ENCODE measurements at places on chromosomes 5 and 9. TPM values are rescaled to one million over a fixed set of nuclear protein-coding genes. Genes with fewer than 3 reads are reported as not detected.

The MYMK gene
- total RNA-seq, result not detected

The ZNF608 gene
- total RNA-seq, result 57.3 TPM

The PCDHB5 gene
- total RNA-seq, result 8.7 TPM

The PJA2 gene
- total RNA-seq, result 107 TPM

The WDR38 gene
- not detected for total RNA-seq

The SLC1A1 gene
- total RNA-seq, result 6.4 TPM

The CD14 gene
- 0.34 TPM for total RNA-seq

The ALDH1B1 gene
- total RNA-seq, result 124 TPM

The KLHL3 gene
- total RNA-seq, result 11.8 TPM

The COX7C gene
- total RNA-seq, result 459 TPM

The HMMR gene
- total RNA-seq, result 4.0 TPM

The KCNIP1 gene
- 0.45 TPM for total RNA-seq

The FCN1 gene
- total RNA-seq, result not detected

The SLC4A9 gene
- not detected for total RNA-seq

The GMCL2 gene
- not detected for total RNA-seq

The GGTA1 gene
- 0.18 TPM for total RNA-seq

The RABL6 gene
- 69.4 TPM for total RNA-seq

The IFNA2 gene
- not detected for total RNA-seq

The GDA gene
- not detected for total RNA-seq

The FUT7 gene
- not detected for total RNA-seq

The CBY3 gene
- total RNA-seq, result not detected

The BTNL3 gene
- not detected for total RNA-seq

GRCh38 chr5:131649161-131649560, 14.1 kb upstream of the RAPGEF6 start:
- peak; percentile 76 for DNase-seq

GRCh38 chr5:38556088-38556598, 303 bp downstream of the LIFR start:
- DNase-seq, result no peak

DNA sequence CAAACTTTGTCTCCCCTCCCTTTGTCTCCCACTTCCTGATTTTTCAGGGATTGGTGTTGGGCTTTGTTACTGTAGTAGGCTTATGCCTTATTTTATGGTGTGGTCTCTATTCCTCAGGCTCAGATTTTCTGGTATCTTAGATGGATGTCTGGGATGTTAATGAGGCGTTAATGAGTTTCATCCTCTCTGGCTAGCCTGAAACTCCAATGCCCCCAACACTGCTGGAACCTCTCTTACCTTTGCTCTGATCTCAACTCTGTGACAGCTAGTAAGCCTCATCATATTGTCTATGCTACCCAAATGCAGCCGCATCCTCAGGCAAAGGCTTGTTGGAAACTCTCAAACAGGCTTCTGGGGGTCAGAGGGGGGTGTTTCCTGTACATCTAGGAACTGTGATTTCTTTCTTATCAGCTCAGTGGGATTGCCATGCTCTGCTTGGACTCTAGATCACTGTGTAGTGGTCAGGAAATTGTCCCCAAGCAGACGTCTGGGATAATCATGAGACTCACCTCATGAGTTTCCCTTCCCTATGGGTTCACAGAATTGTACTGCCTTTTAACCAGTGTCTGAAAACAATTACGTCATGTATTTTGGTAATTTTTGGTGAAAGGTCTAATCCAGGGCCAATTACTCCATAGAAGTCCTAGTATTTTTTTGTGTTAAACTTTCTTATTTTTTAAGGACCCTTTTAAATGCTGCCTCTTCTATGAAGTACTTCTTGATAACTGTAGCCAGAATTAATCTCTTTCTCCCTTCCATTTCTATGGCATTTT, 88.8 kb upstream of the TRPC7 start:
- no peak for DNase-seq

DNA sequence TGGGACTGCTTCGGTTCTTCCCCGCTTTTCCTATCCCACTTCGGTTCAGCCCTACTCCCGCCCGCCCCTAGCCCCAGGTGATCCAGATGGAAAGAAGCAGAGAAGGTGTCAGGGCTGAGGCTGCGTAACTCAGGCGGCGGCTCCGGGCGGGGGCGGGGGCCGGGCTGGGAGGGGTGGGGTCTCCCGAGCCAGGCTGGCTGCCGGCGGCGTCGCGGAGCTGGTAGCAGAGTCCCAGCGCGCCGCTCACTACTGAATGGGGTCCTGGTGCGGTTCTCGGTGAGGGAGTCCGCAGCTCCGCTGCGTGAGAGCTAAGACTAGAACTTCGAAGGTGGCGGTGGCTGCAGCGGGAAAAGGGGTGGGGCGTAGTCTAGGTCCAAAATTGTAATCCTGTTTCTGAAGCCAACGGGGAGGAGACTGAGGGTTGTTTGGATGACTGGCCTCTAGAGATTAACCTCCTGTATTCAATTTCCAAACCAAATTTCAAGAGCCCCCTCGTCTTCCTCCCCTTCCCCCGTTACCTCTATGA, 1.4 kb downstream of the PRR16 start:
- DNase-seq, result peak; percentile 42

DNA sequence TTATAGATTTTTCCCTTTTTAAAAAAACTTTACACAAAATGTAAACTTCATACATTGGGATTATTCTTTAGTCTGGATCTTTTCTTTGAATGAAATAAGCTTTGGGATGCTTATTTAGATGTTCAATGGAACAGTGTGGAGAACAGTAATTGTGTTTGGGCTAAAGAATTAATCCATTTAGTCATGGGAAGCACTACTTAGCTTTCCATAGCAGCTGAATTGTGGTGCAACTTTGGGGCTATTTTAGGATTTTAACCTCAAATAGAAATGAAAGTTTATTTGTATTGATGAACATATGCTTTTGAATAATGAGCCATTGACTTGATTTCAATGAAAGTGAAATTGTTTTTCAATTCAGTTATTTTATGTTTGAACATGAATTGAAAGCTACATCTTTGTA, 72.4 kb downstream of the ZCCHC7 start:
- no peak for DNase-seq

GRCh38 chr9:136345281-136346156, 18.0 kb downstream of the DNLZ start:
- DNase-seq, result no peak

DNA sequence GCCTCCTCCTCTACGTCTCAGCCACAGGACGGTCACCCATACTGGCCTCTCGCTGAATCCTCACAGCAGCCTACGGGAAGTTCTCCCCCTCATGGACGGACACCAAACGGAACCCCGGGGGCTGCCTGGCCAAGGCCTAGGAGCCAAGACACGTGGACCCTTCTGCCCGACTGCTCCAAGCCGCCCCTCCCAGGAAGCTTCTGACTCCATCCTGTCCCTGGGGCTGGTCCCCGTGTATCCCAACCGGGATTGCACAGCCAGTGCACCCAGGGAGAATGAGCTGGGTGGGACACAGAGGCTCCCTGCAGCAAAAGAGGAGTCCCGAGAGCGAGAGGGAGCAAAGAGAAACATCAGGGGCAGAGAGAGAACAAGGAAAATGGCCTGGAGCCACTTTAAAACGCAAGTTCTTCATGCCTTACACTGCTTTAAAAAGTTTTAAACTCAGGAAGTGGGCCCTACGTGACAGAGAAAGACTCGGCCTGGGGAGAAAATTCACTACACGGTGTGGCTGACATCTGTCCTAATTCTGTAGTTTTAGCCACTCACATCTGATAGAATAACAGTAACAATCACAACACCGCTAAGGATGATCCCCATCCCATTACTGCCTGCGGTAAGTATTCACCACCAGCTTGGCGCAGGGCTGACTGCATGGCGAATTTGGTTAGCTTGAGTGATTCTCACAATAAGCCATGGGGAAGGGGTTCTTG, 3.0 kb downstream of the FAM78A start:
- no peak for DNase-seq

DNA sequence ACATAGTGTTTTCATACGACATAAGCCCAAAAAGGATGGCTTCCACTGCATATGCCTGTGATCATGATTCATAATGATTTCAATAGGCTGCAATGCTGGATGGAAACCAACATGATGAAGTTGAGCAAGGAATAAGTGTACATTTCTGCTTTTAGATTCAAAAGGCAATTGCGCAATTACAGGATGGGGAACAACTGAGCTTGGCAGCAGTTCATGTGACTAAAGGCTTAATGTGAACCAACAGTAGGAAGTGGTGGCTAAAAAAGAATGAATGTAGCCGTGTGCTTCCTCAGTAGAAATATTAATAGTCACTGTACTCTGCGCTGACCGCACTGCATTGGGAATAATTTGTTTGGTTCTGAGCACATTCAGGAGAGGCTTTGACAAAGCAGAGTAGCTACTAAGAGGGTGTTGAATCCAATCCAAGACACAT, 51.2 kb downstream of the SLC1A3 start:
- peak; percentile 100 for DNase-seq

GRCh38 chr9:130287736-130288135, 22.2 kb downstream of the HMCN2 start:
- no peak for DNase-seq

DNA sequence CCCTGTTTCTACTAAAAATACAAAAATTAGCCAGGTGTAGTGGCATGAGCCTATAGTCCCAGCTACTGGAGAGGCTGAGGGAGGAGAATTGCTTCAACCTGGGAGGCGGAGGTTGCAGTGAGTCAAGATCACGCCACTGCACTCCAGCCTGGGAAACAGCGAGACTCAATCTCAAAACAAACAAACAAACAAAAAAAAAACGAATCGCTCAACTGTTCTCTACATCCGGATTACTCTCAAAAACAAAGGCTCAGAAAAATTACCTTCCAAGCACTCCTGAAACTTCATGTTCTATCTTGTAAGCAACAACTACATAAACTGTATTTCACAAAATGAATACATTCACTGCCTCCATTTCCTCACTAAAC, 14.0 kb downstream of the UBAP2 start:
- no peak for DNase-seq

- DNase-seq, result peak; percentile 76
Measured at GRCh38 chr9:69672596-69673310, 582 bp upstream of the APBA1 start.

- no peak for DNase-seq
Measured at GRCh38 chr5:2699686-2700085, 51.8 kb downstream of the IRX2 start.

DNA sequence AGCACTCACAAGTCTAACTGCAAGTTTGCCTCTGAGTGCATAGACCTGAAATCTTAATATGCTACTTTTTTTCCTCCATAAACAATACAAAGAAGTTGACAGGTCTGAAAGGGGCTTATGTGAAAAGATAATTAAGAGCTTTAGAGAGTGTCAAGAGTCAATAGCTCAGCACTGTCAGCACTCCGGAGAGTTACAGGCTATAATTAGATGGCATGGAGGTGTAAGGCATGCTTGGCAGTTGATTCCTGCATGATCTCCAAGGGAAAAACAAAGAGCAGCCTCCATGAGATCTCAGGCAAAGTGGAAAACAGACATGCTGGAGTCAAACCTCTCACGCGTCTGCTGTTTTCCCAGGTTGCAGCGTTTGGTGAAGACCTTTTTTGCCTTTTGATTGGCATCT, 468.7 kb downstream of the TLE4 start:
- DNase-seq, result no peak

DNA sequence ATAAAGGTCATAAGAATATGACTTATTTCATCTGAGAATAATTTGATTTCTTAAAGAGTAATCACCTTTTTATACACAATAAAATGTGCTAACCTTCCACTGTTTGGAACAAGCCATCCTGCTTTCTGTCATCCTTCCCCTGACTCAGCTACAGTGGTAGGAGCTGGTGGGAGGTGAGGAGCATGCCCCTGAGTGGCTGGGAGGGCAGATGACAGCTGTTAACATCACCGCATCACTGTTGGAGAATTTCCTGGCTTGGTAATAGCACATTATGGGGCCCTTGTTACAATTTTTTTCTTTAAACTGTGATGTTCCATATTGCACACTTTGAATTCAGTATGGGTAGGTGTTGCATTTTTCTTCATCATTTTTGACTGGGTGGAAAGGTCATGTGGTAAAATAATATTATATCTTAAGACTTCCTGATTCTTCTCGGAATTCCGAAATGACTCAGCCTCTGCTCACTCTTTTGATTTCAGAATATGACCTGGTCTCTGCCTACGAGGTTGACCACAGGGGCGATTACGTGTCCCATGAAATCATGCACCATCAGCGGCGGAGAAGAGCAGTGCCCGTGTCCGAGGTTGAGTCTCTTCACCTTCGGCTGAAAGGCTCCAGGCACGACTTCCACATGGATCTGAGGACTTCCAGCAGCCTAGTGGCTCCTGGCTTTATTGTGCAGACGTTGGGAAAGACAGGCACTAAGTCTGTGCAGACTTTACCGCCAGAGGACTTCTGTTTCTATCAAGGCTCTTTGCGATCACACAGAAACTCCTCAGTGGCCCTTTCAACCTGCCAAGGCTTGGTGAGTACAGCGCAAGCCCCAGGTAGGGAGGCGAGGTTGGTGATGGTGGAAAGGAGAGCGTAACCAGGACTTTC, 5.8 kb downstream of the ADAMTS16 start:
- DNase-seq, result peak; percentile 94

- no peak for DNase-seq
Measured at GRCh38 chr9:121298016-121298538, 30.1 kb downstream of the GSN start.

GRCh38 chr9:130382636-130383349, 62.0 kb upstream of the ASS1 start:
- no peak for DNase-seq

GRCh38 chr5:37557734-37558293, 178.7 kb downstream of the WDR70 start:
- no peak for DNase-seq

DNA sequence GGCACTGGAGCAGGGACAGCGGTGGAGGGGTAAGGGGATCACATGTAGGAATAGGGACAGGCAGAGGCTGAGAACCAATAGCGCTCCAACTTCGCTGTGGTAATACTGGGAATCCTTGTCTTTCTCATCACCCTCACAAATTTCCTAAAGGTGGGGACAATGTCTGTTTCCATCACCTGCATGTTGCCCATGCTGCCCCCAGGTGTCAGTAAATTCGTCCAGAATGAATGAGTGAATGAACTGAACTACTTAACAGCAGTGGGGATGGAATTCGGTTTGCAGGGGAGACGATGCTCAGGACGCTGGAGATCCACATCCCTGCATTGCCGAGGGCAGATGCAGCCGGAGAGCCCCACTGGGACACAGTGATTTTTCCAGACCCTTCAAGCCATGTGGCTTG, 129.9 kb downstream of the PDZD2 start:
- no peak for DNase-seq

GRCh38 chr5:154783774-154784460, 28.7 kb downstream of the LARP1 start:
- DNase-seq, result peak; percentile 56

GRCh38 chr5:178624631-178625546, 2.0 kb downstream of the CLK4 start:
- peak; percentile 12 for DNase-seq

DNA sequence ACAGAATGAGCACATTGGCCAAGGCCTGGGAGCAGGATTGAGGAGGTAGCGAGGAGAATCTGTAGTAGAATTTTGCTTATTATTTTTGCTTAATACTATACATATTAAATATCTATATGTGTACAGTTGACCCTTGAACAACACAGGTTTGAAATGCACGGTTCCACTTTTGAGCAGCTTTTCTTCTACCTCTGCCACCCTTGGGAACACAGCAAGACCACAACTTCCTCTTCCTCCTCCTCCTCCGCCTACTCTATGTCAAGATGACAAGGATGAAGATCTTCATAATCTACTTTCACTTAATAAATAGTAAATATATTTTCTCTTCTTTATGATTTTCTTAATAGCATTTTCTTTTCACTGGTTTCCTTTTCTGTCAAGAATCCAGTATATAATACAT, 541.4 kb downstream of the KCTD16 start:
- no peak for DNase-seq

GRCh38 chr5:117945258-117945657, 1043.1 kb downstream of the DTWD2 start:
- no peak for DNase-seq

GRCh38 chr9:135701959-135702721, at the start of gene KCNT1:
TSS of gene KCNT1 (plus strand) at chr9:135702185. CDS start at chr9:135702259, 74 bp downstream.
- no peak for DNase-seq

- DNase-seq, result no peak
Measured at GRCh38 chr5:179568721-179569120, 18.4 kb downstream of the RUFY1 start.

Data from astrocyte (in vitro differentiated cells and primary cell).